ENCODE measurements at places on chromosomes 16 and 17.
A peak's percentile ranks its signal among the peaks of the same experiment; 100 is the strongest.

DNA sequence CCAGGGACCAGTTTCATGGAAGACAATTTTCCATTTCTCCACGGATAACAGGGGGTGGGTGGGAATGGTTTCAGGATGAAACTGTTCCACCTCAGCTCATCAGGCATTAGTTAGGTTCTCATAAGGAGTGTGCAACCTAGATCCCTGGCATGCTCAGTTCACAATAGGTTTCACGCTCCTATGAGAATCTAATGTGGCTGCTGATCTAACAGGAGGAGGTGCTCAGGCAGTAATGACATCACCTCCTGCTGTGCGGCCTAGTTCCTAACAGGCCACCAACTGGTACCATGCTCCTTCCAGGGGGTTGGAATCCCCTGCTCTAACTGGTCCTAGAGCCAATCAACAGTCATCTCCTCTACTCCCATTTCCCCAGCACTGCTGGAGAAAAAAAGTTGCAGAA is 19.9 kb downstream of the TEX14 start:
- DNase-seq: no peak

DNA sequence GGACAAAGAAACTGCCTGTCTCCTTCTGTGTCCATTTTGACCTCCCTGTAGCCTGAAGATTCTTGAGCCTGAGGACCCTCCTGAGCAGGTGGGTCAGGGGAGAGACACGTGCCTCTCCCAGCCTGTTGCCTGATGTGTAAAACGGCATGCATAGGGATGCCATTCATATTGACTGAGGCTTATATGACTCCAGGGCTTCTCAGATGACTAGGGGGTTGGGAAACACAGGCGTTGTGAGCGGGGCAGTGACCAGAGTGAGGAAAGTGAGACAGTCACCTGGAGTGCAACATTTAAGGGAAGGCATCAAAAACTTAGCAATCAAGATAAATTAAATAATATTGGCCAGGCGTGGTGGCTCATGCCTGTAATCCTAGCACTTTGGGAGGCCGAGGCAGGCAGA is 5.1 kb upstream of the SLC16A5 start:
- no peak for DNase-seq

DNA sequence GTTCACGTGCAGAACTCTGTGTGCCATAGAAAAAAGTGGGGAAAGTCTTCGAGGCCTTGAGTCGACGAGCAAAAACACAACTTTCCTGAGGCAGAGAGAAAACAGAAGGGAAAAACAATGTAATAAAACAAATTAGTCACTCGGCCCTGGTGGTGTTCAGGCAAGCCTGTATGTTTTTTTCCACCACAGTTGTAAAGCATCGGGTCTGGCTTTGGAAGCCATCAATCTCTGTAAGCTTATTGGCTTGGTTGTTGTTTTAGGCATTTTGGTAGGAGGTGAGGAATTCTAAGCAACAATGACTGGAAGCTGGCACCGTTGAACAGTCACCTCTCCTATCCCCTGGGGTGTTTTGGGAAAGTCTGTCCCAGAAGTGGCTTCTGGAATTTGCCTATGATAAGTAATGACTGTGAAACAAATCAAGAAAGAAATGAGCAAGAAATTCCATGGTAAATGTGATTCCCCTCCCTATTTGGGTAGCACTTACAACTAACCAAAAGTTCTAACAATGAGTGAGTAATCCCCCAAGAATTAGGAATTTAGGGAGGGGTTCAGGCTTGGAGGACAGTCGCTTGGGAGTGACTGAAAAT is 2.8 kb downstream of the CDH13 start:
- DNase-seq: no peak

- DNase-seq: no peak
These were observed 7.4 kb upstream of the EFCAB13 start for GRCh38 chr17:47316311-47316710.

DNA sequence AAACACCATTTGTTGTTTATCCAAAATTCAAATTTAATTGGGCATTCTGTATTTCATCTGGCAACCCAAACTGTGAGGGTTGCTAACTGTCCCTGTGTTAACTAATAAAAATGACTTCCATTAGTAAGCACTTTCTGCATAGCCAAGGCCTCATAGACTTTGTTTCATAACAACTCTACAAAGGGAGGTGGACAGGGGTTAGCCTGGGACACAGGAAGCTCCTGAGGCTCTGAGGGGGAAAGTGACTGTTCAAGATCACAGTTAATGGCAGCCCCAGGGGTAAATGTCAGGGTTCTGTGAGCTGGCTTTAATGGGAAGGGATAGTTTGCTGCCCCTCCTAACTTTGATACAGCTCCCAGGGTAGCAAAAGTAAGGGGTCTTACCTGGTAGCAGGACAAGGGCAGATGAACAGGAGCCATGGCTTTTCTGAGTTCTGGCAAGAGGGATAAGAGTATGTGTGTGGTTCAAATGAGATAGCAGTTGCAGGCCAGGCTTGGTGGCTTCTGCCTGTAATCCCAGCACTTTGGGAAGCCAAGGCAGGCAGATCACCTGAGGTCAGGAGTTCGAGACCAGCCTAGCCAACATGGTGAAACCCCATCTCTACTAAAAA is 2.2 kb downstream of the HEATR9 start:
- no peak for DNase-seq

DNA sequence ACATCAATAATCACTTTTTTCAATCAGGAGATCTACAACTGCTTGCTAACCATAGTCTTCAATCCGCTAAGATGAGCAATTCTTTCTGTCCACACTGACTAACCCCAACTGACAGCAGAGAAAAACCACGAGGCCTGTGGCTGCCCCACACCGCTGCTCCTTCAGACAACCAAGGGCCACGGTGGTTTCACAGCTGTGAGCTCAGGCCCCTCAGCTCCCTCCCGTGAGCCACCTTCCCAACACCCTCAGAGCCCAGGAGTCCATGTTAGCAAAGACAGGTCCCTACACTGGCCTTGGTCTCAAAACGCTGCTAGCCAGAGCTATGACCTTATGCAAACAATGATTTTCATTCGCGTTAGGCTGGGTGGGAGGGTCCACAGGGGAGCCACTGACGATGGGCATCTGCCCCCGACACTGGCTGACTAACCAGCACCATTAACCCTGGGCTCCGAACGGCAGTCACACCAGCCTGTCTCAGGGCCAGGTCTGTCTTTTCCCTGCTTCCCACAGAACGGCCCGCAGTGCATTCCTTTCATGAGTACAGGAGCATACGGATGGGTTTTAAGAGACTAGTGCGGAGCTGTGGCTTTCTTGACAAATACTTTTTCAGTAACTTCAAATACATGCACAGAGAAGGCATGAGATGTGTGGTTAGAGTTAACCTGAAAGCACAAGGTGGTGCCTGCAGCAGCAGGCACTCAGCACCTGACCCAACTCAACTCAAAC is 67.3 kb downstream of the ANKRD11 start:
- peak; percentile 42 for DNase-seq

- DNase-seq: no peak
These were observed at the start of gene PYDC1 for GRCh38 chr16:31216422-31217135. Gene PYDC1 (minus strand): TSS chr16:31217135. CDS start chr16:31217028, 107 bp downstream.

DNA sequence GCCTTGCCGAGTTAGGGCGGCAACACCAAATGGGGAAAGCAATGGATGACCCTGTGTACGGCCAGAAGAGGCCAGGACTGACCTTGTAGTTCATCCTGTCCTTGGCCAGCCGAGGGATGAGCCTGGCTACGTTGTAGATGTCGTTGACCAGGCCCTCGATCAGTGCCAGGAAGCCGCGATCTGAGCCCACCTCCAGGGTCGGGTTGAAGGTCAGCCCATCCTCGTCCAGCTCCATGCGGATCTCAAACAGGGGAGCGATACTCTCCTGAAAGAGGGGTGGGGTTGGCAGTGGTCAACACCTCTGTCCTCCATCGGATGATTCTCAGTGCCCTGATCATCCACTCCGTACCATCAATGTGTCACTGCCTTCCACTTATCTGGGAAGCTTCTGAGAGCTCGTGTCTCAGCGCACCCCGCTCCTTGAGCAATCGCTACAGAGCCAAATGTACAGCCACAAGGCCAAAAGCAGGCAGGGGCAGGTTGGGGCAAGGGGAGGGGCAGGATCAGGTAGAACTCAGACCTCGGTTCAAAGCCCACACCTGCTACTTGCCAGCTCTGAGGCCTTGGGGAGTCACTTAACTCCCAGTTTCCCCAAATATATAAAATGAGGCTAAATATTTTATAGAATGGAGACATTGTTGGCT is 39.9 kb downstream of the DNAH17 start:
- no peak for DNase-seq

GRCh38 chr17:1143573-1143972 is 36.2 kb downstream of the ABR start:
- no peak for DNase-seq

GRCh38 chr17:58507123-58507634 is 7.3 kb downstream of the MTMR4 start:
- no peak for DNase-seq

DNA sequence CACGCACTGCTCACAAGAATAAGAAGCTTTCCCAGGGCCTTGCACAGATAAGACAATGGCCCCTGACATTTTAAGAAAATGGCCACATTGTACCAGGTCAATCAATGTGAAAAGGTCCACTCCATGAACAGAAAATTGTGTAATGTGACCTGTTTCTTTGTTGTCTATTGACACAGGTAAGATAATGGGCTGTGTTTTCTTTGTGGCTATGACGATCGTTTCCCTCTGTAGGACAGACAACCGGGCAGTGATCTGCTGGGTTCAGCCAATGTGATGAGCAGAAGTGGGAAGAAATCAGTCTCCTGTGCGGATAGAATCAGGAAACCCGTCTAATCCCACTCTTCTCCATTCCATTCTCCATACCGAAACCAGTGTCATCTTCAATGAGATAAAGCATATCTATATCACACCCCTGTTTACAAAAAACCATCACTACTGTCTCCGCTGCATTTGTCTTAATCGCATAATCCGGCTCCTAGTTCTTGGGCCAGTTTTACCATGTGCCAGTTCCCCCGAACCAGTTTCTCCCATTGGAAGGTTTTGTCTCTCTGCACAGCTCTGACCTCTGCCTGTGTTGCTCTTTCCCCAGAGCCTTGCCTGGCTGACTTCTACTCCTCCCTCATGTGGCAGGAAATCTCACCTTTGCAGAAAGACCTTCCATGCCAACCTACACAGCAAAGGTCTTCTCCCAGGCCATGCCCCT is 66.9 kb upstream of the ATF7IP2 start:
- no peak for DNase-seq

DNA sequence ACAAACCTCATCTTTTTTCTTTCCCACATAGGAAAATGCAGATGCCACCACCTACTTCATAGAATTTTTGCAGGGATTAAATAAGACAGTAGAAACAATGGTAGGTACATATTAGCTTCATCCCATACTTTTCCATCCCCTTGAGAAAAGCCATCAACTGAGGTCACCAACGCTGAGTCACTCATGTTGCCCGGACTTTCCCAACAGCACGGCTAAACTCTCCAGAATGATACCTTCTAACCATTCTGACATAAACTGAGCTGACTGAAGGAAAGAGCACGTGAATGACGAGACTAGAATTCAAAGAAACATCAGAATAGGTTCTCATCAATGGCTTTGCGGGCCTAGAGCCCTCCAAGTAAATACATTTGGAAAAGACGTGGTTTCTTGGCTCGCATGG is 146.0 kb upstream of the RCVRN start:
- DNase-seq: no peak

DNA sequence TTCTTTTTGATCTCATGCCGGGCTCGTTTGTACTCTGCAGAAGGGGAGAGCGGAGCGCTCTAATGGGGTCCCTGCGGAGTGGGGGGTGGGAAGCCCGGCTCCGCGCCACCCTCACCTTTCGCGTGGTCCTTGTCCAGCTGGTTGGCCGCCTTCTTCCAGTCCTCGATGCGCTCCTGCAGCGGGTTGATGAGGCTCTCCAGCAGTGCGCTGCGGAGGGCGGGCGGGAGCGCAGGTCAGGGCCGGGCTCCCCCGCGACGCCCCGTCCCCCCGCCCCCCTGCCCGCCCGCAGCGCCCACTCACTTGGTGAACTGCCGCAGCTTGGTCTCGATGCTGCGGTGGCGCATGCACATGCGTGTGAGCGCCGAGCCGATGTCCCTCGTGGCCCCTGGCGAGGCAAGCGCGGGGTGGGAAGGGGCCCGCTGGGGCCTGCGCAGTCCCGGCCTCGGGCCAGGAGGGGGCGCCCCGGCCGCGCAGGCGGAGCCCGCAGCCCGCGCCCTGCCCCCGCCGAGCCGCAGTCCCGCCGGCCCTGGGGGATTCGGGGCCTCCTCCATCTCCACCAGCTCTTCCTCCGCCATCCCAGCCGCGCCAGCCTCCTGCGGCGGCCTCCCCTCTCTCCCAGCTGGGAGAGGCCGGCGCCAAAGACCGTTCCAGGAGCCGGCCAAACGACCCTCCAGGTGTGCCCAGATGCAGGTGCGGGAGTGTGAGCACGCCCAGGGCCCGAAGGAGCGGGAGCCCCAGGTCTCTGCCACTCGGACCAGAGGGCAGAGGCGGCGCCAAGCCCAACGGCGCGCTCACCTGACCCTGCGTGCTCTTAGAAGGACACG is 6.0 kb downstream of the MTSS2 start:
- no peak for DNase-seq

GRCh38 chr17:43526886-43527648 is 19.1 kb downstream of the ETV4 start:
- DNase-seq: no peak

GRCh38 chr16:2147378-2147777 is 1.0 kb upstream of the RAB26 start:
- no peak for DNase-seq

- DNase-seq: no peak
These were observed 30.4 kb upstream of the CCL1 start for GRCh38 chr17:34393401-34393800.

DNA sequence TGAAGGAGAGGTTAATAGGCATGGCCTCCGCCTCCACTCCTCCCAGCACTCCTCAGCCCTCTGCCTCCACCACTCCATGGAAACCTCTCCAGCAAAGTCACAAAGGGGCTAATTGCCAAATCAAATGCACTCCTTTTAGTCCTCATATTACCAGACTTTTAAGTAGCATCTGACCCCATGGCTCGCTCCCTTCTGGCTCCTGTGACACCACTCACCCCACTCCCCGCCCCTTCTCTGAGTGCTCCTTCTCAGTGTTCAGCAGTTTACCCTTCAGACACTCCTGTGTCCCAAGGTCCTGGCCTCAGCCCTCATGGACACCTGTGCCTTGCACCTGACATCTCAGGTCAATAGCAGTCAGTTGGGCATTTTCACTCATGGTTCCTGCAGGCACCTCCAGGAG is 243.5 kb upstream of the CCL2 start:
- no peak for DNase-seq

DNA sequence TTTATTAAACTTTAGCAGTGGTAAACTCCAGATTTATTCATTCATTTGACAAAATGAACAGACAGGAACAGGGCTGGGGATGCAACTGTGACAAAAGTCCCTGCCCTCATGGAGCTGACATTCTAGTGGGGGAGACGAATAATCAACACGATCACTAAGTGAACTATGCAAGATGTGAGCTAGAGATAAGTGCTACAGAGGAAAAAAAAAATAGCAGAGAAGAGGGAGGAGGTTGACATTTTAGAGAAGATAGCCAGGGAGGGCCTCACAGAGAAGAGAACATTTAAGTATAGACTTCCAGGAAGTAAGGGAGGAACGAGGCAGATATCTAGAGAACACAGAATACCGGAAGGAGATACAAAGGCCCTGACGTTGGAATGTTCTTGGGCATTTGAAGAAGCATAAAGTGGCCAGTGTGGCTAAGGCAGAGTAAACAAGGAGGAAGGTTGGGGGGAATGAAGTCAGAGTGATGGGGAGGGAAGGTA is 17.9 kb upstream of the AP1G1 start:
- DNase-seq: no peak

- no peak for DNase-seq
These were observed 578.2 kb downstream of the TOX3 start for GRCh38 chr16:51968749-51969148.

- DNase-seq: no peak
These were observed 404.9 kb upstream of the CDH5 start for GRCh38 chr16:65961476-65962143.

Data from CD4-positive, alpha-beta T cell (primary cell).